ENCODE measurements at places on chromosomes 2 and 18.

GRCh38 chr2:17199741-17200140 is 318.5 kb downstream of the RAD51AP2 start:
- DNase-seq, result no peak

- DNase-seq, result no peak
Measured at GRCh38 chr2:96158554-96158940, 13.3 kb upstream of the DUSP2 start.

- DNase-seq, result no peak
Measured at GRCh38 chr18:9260388-9261380, 73.9 kb upstream of the TWSG1 start.

DNA sequence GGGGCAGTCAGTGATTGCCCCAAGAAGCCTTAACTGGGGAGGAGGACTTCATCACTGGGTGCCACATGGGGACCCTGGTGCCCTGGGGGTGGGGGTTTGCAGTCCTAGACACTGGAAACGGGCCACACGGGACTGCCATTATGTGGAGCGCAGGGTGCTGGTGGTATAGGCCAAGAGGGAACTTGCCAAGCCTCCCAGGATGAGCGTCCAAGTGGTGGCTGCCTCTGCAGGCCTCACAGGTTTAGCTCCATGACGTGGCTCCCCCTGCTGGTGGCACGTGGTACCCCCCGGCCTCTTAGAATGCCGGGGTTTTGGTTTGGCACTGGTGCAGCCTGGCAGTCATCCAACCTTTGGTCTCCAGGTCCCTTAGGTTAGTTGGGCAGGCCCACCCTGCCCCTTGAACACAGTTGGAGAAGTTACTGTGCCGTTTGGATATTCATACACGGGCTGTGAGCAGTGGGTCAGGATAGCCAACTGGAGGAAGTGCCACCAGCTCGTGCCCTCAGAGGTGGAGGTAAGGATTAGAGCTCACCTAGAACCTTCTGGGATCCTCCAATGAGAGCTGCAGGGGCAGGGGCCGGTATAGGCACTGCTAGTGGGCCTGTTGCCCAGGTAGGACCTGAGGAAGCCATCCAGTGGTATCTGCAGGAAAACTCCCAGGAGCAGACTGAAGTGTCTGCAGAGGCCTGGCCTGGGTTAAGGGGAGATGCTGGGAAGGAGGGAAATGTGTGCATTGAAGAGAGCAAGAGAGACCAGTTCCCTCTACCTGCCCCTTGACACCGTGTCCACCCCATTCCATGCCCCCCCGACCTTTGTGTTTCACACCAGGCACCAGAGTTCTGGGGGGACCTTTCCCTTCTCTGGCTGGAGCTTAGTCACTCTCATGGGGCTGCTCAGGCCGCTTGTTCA is 5.7 kb downstream of the PTMA start:
- DNase-seq, result peak; percentile 87

DNA sequence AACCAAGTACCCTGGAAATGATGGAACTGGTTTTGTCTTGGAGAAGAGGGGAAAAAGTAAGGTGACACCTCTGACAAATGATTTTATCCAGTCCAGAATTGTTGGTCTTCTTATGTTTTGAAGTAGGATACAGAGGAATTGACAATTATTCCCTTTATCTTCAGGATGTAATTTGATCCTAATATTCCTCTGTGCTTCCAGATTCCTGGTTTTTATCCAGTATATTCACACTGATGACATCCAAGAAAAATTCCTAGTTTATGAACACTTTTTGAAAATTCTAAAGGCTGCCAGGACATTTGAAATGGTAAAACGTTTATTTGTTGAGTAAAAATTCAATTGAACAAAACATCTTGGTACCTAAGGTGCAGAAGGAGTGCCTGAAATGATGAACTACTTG is 22.2 kb upstream of the ETAA1 start:
- no peak for DNase-seq

GRCh38 chr2:86417961-86418360 is 23.2 kb upstream of the KDM3A start:
- DNase-seq, result peak; percentile 8

DNA sequence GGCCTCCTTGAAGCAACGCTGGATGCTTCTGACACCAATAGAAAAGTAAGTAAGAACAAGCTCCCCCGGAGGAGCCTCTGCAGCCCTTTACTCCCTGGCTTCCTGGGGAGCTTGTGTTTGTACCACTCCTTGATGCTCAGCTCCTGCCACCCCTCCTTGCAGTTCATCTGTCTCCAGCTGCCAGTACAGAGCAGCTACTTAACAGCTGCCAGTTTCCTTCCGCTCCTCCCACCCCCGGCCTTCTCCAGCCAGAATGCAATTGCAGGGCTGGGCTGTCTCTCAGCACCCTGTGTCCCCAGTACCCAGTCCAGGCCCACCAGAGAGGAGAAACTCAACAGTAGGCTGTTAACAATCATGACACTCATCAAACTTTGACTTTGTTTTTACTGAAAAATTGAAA is 109.4 kb downstream of the AOX1 start:
- DNase-seq, result peak; percentile 16

DNA sequence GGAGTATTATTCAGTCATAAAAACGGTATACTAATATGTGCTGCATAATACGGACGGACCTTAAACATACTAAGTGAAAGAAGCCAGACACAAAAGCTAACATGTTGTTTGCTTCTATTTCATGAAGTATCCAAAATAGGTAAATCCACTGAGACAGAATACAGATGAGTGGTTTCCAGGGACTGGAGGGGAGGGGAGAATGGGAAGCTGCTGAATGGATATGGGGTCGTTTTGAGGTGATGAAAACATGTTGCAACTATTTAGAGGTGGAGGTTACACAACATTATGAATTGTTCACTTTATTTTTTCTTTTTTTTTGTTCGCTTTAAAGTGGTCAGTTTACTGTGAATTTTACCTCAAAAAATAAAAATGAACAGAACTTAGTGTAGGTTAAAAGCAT is 52.9 kb downstream of the RAB10 start:
- DNase-seq, result no peak

DNA sequence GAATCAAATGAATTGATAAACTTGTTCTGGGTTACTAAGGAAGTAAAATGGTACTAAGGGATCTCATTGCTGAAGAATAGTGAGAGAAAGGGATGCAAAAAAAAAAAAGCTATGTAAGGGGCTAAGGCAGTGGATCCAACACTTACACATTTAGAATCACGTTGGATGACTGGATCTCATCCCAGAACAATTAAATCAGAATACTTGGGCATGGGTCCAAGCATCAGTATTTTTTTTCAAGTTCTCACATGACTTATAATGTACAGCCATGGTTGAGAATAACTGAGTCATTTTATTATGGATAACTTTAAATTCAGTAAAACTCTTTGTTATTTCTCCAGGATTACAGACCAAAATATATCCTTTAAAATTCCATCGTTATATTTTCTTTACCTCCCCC is 8.5 kb downstream of the DSC1 start:
- no peak for DNase-seq

DNA sequence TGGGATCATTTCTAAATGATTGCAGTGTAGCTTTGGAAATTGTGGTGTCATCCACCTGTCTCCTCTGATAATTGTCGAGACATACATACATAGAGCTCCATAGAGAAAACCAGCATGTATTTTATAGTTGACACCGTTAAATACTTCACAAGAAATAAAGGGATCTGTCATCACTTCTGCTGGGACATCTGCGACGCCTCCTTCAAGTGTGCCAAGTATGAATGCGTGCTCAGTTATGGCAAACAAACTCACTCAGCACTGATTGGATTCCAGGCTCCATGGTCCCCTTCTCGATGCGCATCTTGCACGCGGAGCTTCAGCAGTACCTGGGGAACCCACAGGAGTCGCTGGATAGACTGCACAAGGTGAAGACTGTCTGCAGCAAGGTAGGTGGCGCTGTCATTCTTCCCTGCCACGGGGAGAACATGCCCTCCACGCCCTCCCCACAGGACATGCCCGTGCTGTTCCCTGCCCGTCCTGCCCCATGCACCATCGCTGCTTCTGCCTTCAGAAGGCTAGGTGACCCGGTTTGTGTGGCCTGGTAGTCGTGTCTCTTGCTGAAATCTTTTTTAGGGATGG is 64.1 kb downstream of the TRAPPC12 start:
- DNase-seq, result no peak

- no peak for DNase-seq
Measured at GRCh38 chr2:25822190-25823117, 55.8 kb downstream of the ASXL2 start.

- DNase-seq, result no peak
Measured at GRCh38 chr18:10089881-10090280, 176.1 kb downstream of the VAPA start.

DNA sequence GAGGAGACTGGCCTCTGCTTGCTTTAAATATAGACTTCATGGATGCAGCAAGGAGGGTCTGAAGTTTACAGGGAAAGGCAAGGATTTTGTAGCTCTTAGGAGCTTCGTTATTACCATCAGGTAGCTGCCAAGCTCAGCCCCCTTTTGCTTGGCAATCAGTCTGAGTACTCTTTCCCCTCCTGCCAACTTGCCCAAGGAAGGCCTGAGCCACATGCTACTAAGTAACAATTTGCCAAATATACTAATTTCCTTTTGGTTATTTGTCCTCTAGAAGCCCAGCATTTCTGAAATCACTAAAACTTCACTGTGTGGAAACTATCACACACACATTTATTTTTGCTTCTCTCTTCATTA is 85.5 kb upstream of the ITPRID2 start:
- DNase-seq, result no peak

DNA sequence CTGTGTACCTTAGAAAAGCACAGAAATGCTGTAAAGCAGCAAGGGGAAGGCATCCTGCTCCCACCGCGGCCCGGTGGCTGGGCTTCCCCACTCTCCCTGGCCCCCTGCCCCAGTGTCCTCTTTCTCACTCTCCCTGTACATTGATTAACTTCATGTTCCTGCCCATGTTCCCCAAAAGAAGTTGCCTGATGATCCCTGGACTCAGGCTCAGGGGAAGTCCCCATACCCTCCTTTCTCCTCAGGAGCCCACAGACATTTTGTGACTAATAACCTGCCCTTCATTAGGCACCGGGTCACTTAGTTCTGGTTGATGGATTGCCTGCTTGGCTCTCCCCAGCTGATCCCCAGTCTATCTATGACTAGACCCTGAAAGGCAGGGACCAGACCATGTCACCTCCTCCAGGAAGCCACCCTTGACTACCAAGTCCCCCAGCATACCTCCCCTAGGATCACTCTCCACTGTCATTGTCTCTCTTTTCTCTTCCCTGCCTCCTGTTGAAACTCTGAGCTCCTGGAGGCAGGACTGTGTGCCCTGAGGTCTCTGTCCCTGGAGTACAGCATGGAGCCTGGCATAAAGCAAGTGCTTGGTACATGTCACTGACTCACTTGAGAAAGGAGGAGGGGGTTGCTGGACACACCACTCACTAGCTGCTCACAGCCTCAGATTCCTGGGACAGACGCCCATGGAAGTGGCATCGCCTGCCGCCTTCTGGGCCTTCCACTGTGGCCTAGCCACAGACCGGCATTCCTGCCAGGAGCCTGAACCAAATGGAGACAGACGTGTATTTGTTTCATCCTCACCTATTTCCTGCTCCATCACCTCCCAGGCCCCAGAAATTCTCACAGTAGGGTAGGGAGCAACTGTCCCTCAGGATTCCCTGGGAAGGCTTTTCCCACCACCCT is 13.5 kb downstream of the MALL start:
- DNase-seq, result no peak

- DNase-seq, result no peak
Measured at GRCh38 chr18:55309249-55309648, 278.7 kb downstream of the TCF4 start.

- no peak for DNase-seq
Measured at GRCh38 chr2:163132850-163133249, 294.3 kb upstream of the KCNH7 start.

DNA sequence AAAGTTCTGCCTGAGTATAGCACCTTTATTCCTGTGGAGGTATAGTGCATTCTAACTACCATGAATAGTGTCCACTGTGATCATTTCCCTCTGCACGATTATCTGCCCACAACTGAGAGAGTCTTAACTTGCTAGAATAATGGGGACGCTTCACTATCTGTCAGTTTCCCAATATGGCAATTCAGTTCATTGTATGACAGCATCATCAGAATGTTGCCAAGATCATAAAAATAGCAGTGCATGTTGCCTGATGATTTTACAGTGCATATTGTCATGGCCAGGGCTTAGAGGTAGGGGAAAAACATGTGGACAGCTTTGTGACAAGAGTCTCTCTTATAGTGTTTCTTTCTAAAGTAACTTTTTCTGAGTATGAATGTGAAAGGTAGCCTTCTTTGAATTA is 6.1 kb downstream of the RASGRP3 start:
- no peak for DNase-seq

DNA sequence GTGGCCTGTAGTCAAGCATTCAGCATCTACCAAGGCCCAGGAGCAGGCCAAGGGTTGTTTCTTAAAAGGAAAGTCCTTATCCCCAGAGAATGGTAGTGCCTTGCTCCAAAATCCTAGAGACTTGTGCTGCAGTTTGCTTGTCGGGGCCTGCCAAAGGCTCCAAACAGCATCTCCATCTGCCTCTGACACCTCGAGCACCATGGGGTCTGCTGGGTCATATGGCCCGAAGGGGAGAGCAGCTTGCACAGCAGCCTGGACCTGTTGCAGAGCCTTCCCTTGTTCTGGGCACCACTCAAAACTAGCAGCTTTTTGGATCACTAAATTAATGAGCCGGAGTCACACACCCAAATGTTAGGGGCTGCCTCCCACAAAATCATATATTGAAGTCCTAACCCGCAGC is 35.7 kb downstream of the GNAL start:
- DNase-seq, result no peak

DNA sequence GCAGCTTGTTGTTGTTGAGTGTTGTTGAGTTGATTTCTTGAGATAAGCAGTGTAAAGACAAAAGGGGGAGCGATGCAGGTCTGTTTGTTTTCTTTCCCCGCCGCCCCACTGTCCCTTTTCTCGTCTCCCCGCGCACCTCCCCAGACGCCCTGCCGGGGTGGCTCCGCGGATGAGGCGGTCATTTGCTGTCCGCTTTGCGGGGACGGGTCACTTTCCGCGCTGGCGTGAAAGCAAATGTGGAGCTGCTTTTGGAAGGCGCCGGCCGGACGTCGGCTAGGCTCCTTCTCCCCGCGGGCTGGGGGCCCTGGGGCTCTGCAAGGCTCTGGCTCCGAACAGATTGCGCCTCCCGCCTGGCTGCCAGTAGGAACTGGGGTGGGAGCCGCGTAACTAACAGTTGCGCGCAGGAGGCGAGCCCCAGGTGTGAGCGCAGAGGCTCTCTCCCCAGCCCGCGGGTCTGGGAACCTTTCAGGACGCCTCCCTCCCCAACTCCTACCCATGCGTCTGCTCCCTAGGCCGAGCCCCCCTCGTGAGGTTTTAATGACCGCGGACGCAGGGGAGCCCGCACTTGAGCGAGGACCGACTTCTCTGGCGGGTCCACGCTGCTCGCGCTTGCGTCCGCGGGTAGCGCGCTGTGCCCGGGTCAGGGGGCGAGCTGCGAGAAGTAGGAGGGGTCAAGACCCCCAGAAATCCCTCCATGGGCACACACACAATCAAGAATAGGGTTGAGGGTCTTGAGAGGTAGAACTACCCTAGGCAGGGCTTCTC is 146.6 kb downstream of the MEIS1 start:
- DNase-seq, result peak; percentile 46

DNA sequence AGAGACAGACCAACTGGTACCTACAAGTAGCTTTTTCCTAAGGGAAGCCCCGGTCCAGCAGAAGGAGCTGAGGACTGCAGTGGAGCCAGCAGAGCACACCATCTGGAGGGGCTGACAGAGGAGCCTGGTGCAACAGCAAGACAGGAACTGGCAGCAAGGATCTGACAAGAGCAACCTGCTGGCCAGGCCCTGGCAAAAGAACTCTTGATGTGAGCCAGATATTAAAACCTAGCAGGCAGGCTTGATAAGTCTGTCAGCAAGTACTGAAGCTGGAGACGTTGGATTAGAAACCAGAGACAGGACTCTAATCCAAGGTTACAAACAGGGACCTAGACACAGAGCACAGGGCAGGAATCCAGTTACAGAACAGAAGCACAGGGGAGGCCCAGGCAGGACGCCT is 260.7 kb upstream of the MGAT5 start:
- no peak for DNase-seq

Measured in AG08396 (cell line).